Neural crest cell (in vitro differentiated cells): ENCODE measurements at places on chromosomes 3 and 15. TPM values are rescaled to one million over a fixed set of nuclear protein-coding genes. Genes with fewer than 3 reads are reported as not detected.

DNA sequence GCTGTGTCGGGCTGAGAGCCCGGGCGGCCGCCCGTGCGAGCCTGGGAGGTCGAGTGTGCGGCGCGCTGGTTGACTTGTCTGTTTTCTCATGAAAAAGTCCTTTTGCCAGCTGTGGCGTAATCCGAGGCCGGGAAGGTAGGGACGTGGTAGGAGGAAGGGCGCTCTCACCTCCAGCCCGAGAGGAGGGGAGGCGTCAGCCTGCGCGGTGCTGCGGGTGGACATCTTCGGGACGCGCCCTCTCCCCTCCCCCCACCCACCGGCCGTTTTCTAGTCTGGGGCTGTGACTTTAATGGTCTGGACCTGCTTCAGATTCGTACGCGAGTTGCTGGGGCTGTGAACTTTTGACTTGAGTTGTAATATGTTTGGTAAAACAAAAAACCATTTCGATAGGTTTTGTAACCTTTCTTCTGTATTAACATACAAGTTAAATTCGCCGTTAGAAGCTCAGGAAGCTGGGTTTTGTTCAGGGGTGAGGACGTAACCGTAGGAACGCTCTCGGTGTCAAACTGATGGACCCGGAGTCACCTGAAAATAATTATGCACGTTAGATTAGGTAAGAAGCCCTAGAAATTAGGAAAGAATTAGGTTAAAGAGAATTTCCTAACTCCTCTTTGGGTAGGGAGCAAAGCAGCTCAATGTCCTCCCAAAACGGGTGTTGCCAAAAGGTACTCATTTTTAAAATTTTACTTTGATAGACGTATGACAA, 762 bp downstream of the NCK1 start:
- peak overlapping the region; percentile 81 for H3K27ac ChIP-seq
- peaks cover 47% of the 10 kb centered on the region for H3K4me1 ChIP-seq
- no peak for DNase-seq
- peak overlapping the region; percentile 97 for H3K4me3 ChIP-seq
- H3K27me3 ChIP-seq: no peaks in the 10 kb centered on the region

- peaks cover 8% of the 10 kb centered on the region for H3K36me3 ChIP-seq
- no peak overlapping the region for H3K27ac ChIP-seq
- DNase-seq: no peak
- no peak overlapping the region for H3K4me3 ChIP-seq
- H3K4me1 ChIP-seq: no peaks in the 10 kb centered on the region
- H3K27me3 ChIP-seq: no peaks in the 10 kb centered on the region
These were observed 31.7 kb downstream of the ECT2 start for GRCh38 chr3:172782235-172782634.

DNA sequence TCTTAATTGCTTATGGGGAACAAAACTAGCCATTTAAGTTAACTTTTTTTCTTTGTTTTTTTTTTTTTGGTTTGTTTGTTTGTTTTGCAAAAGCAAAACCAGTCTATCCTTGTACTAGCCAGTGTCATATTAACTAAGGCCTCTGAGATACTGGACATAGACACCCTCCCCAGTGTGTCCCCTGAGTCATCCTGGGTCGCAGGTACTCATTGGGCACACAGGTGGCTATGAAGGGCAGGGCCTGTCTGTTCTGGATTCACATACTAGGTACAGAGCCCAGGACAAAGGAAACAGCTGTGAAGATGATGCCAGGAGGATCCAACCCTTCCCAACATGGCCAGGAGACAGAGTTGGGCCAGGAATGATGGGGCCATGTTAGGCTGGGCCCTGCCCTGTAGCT, 318.1 kb downstream of the THSD4 start:
- no peak overlapping the region for H3K27ac ChIP-seq
- H3K4me3 ChIP-seq: no peak overlapping the region
- DNase-seq: no peak
- H3K4me1 ChIP-seq: no peaks in the 10 kb centered on the region

FBXO22 gene
- total RNA-seq: 51.9 and 53.8 TPM in 2 replicates

GRCh38 chr15:56351353-56351752, 13.9 kb upstream of the TEX9 start:
- no peaks in the 10 kb centered on the region for H3K27me3 ChIP-seq
- H3K4me3 ChIP-seq: no peak overlapping the region
- H3K36me3 ChIP-seq: no peaks in the 10 kb centered on the region
- no peak for DNase-seq
- no peak overlapping the region for H3K27ac ChIP-seq
- peaks cover 7% of the 10 kb centered on the region for H3K4me1 ChIP-seq

DNA sequence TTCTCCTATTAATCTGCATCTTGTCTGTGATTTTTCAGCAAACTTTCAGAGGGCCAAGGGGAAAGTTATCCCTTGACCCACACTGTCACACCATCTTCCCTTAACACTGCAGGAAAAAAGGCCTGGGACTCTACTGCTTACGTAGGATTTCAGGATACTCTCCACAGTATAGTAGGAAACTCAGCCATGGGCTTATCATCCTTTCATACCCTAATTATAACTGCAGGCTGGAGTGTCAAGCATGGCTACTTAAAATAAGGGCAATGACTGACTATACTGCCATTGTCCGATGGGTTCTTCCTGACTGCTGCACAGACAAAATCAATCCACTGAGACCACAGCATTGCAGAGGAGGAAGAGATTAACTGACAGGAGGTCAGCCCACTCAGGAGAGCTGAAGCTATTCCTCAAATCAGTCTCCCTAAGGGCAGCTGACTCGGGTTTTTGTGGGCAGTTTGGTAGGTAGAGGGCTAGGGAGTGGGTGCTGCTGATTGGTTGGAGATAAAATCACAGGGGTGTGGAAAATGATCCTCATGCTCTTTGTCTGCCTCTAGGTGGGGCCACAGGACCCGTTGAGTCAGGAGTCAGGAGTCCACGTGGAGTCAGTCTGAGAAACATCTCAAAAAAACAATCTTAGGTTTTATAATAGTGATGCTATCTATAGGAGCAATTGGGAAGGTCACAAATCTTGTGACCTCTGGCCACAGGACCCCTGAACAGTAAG, 118.2 kb upstream of the STRIT1 start:
- DNase-seq: no peak
- no peak overlapping the region for H3K4me3 ChIP-seq
- H3K27ac ChIP-seq: no peak overlapping the region
- no peaks in the 10 kb centered on the region for H3K27me3 ChIP-seq
- peaks cover 10% of the 10 kb centered on the region for H3K4me1 ChIP-seq

GRCh38 chr3:24184528-24185176, 239.6 kb downstream of the NR1D2 start:
- H3K27ac ChIP-seq: no peak overlapping the region
- no peaks in the 10 kb centered on the region for H3K36me3 ChIP-seq
- H3K27me3 ChIP-seq: no peaks in the 10 kb centered on the region

SERINC4 gene
- 0.23 and 0.35 TPM in 2 replicates for total RNA-seq

GRCh38 chr3:137171834-137172603, 214.2 kb downstream of the IL20RB start:
- no peaks in the 10 kb centered on the region for H3K4me1 ChIP-seq
- DNase-seq: no peak
- H3K27me3 ChIP-seq: no peaks in the 10 kb centered on the region

GRCh38 chr3:44236485-44236908, 5.2 kb upstream of the TOPAZ1 start:
- H3K27ac ChIP-seq: no peak overlapping the region
- H3K4me1 ChIP-seq: peaks cover 6% of the 10 kb centered on the region
- no peaks in the 10 kb centered on the region for H3K36me3 ChIP-seq
- H3K27me3 ChIP-seq: no peaks in the 10 kb centered on the region
- H3K4me3 ChIP-seq: no peak overlapping the region
- no peak for DNase-seq

- H3K27ac ChIP-seq: no peak overlapping the region
- H3K4me1 ChIP-seq: no peaks in the 10 kb centered on the region
- no peak for DNase-seq
- no peaks in the 10 kb centered on the region for H3K36me3 ChIP-seq
These were observed 3.1 kb downstream of the MESP1 start for GRCh38 chr15:89747708-89748682.

DNA sequence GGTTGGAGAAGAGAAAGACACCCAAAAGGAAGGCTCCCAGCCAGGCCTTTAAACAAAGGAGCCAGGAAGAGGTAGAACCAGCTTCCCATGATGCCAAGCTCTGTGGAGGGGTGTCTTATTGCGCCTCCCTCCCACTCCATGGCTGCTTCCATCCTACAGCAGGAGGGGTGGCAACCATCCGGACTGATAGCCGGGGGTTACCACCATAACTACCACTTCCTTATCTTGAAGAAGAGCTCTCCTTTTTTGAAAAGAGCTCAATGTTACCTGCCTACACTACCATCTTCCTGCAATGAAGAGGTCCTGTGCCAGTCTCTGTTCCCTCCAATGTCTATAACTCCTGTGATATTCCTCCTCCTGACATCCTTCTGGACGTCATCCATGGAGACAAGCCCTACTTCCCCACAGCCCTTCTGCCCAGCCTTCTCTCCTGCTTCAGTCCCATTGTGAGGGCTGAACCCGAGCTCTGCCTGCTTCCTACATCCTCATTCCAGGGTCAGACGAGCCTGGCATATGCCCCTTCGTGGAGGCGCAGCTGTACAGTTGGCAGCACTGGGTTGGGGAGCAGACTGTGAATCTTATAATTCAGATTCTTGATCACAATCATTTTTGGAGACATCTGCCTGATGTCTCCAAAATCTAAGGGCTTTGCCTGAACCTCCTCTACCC, 8.5 kb downstream of the CCDC9B start:
- no peak overlapping the region for H3K4me3 ChIP-seq
- no peak overlapping the region for H3K27ac ChIP-seq
- no peaks in the 10 kb centered on the region for H3K27me3 ChIP-seq
- no peak for DNase-seq

GRCh38 chr15:73231661-73232419, 136.9 kb downstream of the HCN4 start:
- no peaks in the 10 kb centered on the region for H3K27me3 ChIP-seq
- H3K36me3 ChIP-seq: peaks cover 22% of the 10 kb centered on the region
- no peak overlapping the region for H3K4me3 ChIP-seq

NT5DC2 gene
- 389 and 392 TPM in 2 replicates for total RNA-seq

STRIT1 gene
- total RNA-seq: not detected in 2 replicates

DNA sequence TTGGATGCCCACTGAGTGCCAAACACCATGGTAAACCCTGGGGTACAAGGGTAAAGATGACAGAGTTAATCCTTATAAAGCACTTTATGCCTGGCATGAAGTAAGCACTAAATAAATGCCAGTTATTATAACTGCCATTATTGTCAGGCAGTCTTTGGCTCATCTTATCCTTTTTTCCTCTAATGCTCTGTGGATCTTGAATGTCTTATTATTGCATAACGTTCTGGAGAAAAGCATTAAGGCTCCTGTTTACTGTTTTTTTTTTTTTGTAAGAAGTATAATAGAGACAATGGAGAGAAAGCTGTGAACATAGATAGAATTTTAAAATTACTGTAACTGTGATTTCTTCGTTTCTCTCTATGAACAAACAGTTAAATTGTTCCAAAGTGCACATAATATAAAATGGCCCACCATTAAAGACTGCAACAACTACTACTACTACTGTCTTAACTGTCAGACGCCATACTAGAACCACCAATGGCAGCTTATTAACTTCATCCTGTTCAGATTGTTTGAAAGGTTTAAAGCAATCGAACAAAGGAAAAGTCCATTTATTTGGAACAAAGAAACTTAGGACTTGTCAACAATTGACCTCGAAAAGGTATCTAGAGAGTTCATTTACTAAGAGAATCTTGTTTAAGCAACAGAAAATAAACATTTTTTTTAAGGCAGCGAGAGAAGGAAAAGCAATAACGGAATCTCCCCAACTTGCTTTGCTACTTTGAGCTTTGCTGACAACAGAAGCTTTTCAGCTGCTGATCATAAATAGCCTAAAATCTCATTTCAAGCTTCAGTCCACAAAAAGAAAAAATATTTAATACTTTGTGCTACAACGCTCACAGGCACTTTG, 520.7 kb downstream of the ROBO1 start:
- no peak for DNase-seq
- H3K27ac ChIP-seq: no peak overlapping the region
- H3K4me3 ChIP-seq: no peak overlapping the region
- H3K36me3 ChIP-seq: no peaks in the 10 kb centered on the region
- H3K27me3 ChIP-seq: no peaks in the 10 kb centered on the region
- peaks cover 6% of the 10 kb centered on the region for H3K4me1 ChIP-seq

DNA sequence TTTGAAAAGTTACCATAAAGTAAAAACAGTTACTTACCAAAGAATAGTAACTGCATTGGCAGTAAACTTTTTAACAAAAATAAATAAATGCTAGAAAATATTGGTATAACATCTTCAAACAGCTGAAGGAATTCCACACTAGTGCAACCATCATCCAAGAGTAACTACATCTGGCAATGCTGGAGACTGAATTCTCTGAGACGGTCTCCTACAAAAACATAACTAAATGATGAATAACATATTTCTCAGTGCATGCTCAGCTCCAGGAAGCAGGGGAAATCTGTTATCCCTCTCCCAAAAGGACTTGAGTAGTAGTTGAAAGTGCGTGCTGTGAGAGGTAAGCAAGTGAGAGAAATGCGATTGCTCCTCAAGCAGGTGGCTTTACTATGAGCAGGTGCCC, 526.8 kb upstream of the CCDC54 start:
- peaks cover 4% of the 10 kb centered on the region for H3K36me3 ChIP-seq
- no peak for DNase-seq
- no peaks in the 10 kb centered on the region for H3K27me3 ChIP-seq
- no peak overlapping the region for H3K27ac ChIP-seq

CCDC54 gene
- total RNA-seq: not detected in 2 replicates

PDE8A gene
- 7.0 and 8.6 TPM in 2 replicates for total RNA-seq

- H3K4me3 ChIP-seq: no peak overlapping the region
- no peaks in the 10 kb centered on the region for H3K4me1 ChIP-seq
- H3K27me3 ChIP-seq: no peaks in the 10 kb centered on the region
- H3K36me3 ChIP-seq: peaks cover 10% of the 10 kb centered on the region
These were observed 77.8 kb downstream of the NBEAL2 start for GRCh38 chr3:47057212-47057671.

DNA sequence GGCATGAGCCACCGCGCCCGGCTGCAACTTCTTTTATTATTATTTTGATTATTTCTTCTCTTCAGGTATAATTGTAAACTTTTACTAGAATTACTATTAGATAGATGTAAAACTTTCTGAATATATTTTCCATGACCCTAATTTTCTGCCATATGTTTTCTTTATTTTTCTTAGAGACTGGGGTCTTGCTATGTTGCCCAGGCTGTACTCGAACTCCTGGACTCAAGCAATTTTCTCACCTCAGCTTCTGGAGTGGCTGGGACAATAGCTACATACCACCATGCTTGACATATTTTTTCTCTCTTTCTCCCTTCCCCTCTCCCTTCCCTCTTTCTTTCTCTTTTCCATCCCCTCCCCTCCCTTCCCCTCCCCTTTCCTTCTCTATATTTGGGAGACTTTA, 29.6 kb upstream of the CHST2 start:
- peaks cover 7% of the 10 kb centered on the region for H3K36me3 ChIP-seq
- H3K27ac ChIP-seq: no peak overlapping the region
- H3K27me3 ChIP-seq: peaks cover 4% of the 10 kb centered on the region
- no peaks in the 10 kb centered on the region for H3K4me1 ChIP-seq

DNA sequence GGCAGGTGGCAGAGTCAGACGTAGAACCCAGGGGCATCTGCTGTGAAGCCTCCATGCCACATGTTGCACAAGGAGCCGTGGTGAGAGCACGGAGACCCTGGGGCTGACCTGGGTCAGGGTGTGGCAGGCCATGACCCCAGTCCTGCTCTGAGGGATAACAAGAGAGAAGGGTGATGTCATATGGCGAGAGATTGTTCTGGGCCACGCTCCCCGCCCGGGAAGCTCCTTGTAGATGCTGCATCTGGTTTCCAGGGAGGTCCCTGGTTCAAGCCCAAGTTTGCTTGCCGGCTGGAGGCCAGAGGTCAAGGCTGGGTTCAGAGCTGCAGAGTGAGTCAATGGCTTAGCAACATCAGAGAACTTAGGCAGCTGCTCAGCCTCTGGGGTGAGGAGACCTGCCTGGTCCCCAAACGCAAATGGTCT, 17.3 kb downstream of the FGD5 start:
- H3K4me1 ChIP-seq: peaks cover 34% of the 10 kb centered on the region
- H3K36me3 ChIP-seq: no peaks in the 10 kb centered on the region
- no peak for DNase-seq
- H3K27me3 ChIP-seq: peaks cover 11% of the 10 kb centered on the region
